Stimulated activated CD4-positive, alpha-beta T cell treated with anti-CD3 and anti-CD28 coated beads, Interleukin-4, amount 100 ng/mL, for 1 hour (primary cell): ENCODE measurements at places on chromosomes 2 and 18.
A peak's percentile ranks its signal among the peaks of the same experiment; 100 is the strongest.

- no peak for DNase-seq
Observed at GRCh38 chr2:208366215-208367127, 40.1 kb upstream of the PTH2R start.

DNA sequence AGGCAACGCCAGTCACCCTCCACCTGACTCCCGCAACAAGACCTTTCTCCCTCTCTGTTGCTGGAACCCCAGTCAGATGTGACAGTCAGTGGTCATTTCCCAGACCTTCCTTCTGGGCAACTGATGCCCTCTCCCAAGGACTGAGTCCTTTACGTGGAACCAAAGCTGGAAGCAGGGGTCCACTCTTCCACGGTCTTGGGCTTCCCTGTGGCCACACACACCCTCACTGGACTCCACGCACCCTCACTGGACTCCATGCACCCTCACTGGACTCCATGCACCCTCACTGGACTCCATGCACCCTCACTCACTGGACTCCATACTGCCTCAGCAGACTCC is 7.1 kb downstream of the PTMA start:
- no peak for DNase-seq

DNA sequence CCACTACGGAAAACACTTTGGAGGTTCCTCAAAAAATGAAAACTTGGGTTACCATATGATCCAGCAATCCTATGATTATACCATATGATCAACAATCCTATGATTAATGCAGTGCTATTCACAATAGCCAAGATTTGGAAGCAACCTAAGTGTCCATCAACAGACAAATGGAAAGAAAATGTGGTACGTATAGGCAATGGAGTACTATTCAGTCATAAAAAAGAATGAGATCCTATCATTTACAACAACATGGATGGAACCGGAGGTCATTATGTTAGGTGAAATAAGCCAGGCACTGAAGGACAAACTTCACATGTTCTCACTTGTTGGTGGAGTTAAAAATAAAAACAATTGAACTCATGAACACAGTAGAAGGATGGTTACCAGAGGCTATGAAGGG is 27.6 kb downstream of the CLHC1 start:
- DNase-seq = no peak

DNA sequence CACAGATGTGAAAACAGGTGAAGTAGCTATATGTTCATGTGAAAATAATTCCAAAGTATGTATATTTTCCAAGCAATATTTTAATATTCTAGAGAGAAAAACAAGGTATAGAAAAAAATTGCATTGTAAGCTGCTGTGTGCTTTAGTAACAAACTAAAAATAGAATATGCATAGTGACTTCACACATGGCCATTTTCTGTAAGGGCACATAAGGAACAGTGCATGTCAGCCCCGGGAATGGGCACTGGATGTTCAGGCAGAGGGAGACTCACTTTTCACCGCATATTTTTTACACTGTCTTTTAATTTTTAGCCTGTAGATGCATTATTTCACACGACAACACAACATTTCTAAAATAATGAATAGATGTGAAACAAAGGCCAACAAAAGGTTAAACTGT is 46.0 kb downstream of the CMPK2 start:
- no peak for DNase-seq

DNA sequence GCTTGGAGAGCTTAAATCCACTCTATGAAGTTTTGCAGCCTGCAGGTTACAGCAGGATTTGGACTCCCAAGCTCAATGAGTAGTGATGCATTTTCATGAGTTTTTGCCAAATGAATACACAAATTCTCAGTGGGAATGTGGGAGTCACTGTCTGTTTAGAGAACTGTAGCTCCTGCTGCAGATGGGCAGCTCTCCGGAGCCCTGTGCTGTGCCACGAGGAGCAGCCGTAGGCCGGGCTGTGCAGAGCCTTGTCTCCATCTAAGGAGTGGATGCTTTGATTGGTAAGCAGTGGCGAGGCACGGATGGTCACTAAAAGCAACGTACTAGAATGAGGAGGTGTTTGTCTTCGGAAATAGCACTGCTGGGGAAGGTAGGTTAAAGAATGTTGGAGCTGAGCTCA is 96.0 kb upstream of the NFATC1 start:
- DNase-seq = no peak

- no peak for DNase-seq
Observed at GRCh38 chr2:213640738-213641425, 356.6 kb downstream of the SPAG16 start.

GRCh38 chr2:199259671-199260070 is 198.1 kb downstream of the SATB2 start:
- DNase-seq = no peak

DNA sequence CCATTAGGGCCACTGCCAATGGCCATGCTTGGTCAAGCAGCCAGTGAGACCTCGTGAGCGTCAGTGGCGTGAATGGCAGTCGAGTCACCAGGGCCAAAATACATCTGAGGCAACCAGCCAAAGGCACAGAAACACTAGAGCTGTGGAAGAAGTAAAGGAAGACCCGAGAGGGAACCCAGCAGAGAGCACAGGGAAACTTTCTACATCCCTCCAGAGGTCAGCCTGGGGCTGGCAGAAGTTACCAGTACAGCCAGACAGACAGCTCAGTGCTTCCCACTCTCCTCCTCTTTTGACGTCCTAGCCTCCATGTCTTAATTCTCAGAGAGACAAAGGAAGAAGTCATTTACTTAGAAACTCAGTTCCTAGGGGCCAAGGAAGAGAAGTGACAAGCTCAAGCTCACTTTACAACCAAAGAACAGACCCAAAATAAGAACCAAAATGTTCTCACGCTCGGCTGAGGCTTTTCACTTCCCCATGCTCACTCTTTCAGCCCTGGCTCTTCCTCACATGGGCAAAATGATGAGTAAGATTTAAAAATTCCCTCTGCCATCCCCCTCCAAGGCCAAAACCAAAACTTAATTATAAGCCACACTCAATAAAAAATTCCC is 8.7 kb downstream of the CYRIA start:
- no peak for DNase-seq

DNA sequence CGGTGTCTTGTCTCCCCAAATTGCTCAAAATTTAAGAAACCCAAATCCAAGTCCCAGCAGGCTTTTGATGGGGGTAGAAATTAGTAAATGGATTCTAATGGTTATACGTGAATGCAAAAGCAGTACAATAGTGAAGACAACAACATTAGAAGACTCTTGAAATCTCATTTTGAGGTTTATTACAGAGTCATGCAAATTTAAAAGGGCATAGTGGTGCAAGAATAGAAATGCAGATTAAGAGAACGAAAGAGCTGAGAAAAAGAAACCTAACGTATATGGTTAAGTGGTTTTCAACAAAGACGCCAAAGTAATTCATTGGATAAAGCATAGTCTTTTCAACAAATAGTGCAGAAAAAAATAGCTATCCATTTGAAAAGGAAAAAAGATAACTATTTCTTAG is 33.2 kb upstream of the CXXC1 start:
- DNase-seq = no peak

DNA sequence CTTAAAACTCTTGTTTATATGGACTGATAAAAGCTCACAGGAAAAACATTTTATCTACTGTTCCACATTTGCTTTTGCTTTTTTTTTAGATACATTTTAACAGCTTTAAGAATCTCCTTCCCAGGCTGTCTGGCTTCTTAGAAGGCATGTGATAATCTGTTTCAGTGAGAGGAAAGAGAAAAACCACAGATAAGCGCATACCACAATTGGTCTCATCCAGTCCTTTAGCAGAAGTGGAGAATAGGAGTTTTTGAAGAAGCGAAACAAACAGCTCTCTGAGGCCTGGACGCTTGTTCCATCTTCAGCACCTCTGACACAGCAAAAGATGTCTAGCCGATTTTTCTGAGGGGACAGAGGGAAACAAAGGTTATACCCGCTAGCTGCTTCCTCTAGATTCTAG is 37.6 kb downstream of the RMC1 start:
- DNase-seq = no peak

DNA sequence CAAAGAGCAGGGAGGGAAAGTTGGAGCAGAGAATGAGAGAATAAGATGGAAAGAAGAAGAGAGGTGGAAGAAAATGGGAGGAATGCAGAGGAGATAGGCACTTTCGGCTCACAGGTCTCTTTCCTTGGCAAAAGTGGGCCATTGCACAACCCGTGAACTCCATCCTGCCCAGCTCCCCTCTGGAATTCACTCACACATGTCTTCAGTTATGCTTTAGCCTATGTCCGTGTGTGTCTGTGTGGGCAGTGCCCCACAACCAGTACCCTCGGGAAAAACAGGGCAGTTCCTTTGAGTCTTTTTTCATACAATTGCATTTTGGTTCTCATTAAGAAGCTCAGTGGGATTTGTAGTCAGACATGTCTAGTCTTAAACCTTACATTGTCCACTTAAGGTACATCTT is 34.5 kb downstream of the DTNA start:
- no peak for DNase-seq

DNA sequence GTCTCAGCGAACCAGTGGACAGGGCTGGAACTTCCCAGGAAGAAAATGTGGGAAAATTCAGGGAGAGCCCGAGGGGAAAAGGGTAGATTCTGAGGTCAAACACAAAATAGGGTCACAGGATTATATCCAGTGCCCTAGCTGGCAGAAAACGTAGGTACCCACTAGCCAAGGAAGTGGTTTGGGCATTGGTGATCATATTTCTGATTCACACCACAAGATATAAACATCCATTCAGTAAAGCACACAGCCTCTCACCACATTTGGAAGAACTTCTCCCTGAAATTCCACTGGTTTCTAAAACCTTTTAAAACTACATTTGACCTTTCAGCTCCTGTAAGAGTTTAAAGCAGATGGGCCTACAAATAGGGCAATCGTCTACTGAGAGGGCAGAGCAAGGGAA is 186.9 kb downstream of the TTC32 start:
- DNase-seq = no peak

DNA sequence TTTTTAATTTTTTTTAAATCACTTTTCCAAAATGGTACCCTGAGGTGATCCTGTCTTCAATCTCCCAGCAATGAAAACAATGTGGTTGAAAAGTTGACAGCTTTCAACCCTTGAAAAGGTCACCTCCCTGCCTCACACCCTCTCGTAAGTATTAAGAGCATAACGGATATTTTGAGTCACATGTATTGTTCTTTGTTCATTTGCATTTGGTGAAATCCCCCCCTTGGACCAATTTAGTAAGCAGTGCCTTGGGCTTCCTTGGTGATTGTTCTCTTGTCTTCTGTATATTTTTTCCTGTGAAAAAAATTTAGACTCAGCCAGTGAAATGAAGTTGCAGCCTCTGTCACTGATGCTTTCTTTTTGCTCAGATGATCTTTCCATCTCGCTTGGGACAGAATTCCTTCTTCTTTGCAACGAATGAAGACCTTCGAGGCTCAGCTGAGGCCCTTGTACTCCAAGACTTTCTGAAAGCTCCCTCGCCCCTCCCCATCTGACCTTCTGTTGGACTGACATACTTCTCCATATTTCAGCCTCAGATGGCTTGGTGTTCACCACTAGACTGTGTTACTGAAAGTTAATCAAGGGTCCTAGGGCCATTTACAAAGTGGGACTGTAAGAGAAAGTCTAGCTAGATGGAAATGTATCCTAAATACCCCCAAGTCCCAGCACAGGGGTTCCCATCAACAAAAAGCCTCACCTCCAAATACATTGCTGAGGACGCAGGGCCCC is 158.4 kb downstream of the BCL2 start:
- no peak for DNase-seq

- no peak for DNase-seq
Observed at GRCh38 chr2:136081582-136082210, 36.3 kb downstream of the CXCR4 start.

GRCh38 chr2:240295256-240296103 is 140.0 kb upstream of the GPC1 start:
- no peak for DNase-seq

DNA sequence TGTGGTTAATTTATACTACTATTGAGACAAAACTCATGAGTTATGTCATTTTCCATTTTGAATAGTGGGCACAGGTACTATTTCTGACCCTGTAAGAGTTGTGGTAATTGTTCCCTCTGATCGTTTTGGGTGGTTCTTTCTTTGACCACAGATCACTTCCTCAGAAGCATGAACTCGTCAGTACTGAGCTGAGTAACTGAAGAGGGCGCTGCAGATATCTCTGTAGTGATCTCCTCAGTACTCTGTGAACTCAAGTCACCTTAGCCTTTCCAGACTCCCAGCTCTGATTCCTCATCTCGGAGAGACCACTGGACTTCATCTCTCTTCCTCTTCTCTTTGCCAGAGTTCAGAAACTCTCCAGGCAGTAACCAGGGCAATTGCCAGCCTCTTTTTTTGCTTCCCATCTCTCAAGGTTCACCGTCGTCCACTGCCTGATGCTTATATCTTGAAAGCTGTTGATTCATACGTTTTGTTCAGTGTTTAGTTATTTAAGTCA is 9.4 kb upstream of the IL1RL1 start:
- peak; percentile 5 for DNase-seq

GRCh38 chr18:67432806-67433205 is 83.7 kb downstream of the DSEL start:
- DNase-seq = no peak

DNA sequence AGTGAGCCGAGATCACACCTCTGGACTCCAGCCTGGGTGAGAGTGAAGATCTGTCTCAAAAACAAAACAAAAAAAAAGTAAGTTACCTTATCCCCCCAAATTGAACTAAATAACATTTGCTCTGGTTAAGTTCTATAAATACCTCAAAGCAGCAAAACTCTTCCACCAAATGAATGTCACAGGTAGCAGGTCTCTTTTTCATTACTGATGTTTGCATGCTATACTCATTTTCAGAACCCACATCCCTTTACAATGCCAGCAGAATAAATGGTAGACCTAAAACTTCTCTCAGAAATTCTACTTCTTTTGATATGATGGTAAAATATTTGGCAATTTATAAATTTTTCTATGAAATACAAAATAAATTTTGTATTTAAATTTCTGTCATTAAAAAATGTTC is 22.3 kb downstream of the INO80D start:
- DNase-seq = no peak

DNA sequence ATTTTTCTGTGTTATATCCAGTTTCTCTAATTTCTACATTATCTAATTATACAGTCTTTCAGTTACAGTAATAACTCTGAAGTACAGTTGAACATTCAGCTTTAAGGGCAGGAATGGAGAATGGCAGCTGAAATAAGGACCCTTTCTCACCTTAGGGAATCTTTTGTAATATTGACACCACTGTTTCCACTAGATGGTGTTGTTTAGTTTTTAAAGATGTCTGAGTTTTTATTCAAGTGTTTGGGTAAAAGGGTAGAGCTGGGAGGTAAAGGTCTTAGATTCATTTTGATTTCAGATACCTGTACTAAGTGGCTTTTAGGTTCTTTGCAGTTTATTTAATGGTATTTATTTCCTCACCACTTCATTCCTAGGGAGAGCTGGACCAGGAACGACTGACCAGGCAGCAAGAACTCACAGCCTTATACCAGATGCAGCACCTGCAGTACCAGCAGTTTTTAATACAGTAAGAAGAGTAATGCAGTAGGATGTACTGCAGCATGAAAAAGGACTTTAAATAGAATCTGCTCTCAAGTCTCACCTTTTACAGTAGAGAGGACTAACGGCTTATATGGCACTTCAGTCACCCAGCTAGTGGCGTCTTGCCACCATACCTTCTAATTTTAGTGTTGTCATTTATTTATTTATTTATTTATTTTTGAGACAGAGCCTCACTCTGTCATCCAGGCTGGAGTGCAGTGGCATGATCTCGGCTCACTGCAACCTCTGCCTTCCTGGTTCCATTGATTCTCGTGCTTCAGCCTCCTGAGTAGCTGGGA is 33.2 kb upstream of the KCNJ13 start:
- no peak for DNase-seq
